NCI-H187 (cell line): ENCODE measurements at places on chromosomes 13 and 19.

DNA sequence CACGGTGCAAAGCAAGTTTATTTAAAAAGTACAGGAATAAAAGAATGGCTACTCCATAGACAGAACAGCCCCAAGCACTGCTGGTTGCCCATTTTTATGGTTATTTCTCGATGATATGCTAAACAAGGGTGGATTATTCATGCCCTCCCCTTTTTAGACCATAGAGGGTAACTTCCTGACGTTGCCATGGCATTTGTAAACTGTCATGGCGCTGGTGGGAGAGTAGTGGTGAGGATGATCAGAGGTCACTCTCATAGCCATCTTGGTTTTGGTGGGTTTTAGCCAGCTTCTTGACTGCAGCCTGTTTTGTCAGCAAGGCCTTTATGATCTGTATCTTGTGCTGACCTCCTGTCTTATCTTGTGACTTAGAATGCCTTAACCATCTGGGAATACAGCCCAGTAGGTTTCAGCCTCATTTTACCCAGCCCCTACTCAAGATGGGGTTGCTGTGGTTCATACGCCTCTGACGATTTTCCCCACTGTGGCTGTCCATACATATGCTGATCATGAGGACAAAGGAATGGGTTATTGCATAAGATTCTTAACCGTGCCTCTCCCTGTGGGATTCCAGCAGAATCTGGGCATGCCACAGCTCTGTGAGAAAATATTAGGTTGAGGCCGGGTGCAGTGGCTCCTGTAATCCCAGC is 36.9 kb upstream of the ZNF507 start:
- DNase-seq, result no peak

DNA sequence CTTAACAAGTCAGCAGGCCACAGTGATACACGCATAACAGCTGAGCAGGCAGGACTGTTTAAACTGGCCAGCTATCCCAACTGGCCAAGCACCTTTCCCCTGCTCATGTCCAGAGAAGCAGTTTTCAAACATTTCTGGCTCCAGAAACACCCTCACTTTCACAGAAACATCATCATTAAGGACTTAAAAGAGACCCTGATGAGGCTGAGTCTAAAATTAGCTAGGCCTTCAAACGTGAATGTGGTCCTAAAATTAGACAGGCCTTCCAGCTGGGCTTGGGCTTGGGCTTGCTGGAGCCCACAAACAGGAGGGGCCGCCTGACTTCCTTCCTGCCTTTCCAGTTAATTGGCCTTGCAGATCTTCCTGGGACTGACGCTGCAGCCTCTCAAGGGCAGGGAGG is 334.2 kb downstream of the DNAJC15 start:
- no peak for DNase-seq

DNA sequence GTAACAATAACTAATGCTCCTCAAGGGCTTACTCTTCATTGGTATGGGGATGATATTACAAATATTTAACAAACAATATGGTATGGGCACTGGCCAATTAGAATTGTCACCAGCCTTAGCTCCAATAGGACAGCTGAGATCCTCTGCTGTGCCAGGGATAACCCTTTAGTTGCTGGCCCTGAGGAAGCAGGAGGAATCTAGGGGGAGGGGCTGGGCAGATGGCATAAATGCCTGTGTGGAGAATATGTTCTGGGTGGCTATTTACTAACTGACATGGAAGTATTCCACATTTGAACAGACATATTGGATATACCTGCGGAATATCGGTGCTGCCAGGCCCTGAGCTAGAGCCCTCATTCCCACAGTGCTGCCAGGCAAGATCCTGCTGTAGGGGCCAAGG is 16.6 kb upstream of the LRCH1 start:
- DNase-seq, result no peak

DNA sequence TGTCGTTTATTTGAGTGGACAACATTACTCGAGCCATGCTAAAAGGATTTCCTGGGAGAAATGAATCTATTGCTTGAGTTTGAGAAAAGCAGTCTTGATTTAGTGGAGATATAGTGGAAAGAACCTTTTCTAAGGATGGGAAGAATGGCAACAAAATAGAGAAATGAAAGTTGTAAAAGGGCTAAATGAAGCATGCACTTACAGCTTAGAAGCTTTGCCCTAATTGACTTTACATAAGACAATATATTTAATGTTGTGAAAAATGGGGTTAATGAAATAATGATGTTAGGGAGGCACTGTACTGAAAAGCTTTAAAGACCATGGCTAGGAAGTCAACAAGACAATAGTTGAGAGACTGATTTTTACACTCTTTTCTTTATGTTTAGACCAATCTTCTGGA is 35.4 kb downstream of the SLC10A2 start:
- DNase-seq, result no peak

DNA sequence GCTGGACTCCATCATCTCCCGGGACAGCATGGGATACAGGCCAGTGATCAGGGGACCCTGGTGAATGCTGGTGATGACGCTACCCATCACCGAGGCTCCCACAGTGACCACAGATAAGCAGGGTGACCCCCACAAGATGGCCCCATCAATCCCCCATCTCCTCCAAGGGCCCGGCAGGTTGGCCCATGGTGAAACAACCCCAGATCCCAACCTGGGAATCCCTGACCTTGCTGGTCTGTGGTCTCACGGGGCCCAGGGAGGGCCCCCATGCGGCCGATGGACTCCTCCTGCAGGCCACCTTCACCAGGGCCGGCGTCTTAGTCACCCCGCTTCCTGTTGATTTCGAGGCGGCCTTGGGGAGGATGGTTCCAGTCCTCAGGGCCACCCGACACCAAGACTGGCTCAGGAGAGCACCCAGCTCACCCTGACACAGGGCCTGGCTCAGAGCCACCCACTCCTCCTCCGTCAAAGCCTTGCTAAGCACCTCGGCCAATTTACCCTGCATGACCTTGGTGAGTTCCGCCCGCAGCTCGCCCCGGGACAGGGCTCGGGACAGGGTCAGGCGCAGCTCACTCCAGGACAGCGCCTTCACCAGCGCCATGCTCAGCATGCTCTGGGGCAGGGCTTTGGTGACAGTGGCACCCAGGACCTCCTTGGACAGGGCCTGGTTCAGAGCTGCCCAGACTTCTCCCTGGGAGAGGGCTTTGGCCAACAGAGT is 10.0 kb downstream of the IQCN start:
- no peak for DNase-seq

DNA sequence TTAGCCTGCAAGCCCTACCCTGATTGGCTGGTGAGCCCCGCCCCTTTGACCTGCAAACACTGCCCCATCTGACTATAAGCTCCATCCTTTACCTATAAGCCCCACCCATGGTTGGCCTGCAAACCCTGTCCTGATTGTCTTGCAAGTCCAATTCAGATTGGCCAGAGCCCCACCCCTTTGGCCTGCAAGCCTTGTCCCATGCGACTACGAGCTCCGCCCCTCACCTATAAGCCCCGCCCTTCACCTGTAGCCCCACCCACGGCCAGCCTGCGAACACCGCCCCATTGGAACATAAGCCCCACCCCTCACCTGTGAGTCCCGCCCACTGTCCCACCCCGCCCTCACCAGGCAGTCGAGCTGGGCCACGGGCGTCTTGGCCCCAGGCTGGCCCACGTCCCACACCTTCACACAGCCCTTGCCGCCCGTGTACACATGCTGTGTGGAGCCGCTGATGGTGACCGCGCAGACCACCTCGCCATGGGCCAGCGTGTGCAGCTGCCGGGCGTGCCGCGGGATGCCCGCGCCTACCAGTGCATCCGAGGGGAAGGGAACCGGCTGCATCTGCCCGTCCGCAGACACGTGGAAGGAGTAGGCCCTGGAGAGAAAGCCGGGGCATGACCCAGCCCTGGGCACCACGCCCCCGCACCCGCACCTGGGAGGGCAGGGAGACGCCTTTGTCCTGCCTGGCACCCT is 22.9 kb downstream of the TLE2 start:
- DNase-seq, result no peak

DNA sequence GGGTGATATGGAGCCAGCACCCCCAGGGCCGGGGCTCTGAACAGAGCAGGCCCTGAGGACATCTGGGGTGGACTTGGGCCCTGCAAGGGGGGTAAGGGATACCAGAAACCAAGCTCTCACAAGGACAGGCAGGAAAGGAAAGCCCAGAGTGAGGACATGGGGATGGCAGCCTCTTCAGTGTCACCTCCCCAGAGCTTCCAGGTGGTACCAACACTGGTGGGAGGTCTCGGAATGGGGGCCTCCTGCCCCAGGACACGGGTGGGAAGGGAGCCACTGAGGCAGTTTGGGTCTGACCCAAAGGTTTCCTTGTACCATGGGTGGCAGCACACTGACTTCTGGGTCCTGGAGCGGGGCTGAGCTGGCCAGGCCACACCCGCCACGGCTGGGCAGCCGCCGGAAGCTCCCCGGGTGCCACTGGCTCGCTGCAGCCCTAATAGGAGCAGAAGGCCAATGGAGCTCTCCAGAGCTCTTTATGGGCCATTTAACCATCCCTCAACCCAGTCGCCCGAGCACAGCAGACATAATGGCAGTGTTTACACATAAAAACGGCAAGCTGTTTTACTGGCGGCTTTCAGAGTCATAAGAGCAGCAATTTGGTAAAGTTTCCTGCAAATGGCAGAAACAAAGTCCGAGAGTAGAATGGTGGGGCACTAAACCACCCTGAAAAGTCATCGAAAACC is 59.3 kb downstream of the PEPD start:
- DNase-seq, result peak; percentile 45

- DNase-seq, result no peak
Measured at GRCh38 chr19:7843521-7843920, 13.5 kb downstream of the EVI5L start.

DNA sequence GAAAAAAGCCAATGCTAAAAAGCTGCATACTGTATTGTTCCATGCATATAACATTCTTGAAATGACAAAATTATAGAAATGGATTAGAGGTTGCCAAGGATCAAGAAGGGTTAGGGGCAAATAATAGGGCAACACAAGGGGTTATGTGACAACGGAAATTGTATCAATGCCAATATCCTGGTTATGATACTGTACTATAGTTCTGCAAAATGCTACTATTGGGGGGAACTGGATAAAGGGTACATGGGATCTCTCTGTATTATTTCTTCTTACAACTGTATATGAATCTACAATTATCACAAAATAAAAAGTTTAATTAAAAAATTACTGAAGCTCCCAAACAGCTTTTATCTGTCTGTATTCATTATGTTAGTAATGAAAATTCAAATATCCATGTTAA is 31.9 kb downstream of the LNX2 start:
- no peak for DNase-seq

DNA sequence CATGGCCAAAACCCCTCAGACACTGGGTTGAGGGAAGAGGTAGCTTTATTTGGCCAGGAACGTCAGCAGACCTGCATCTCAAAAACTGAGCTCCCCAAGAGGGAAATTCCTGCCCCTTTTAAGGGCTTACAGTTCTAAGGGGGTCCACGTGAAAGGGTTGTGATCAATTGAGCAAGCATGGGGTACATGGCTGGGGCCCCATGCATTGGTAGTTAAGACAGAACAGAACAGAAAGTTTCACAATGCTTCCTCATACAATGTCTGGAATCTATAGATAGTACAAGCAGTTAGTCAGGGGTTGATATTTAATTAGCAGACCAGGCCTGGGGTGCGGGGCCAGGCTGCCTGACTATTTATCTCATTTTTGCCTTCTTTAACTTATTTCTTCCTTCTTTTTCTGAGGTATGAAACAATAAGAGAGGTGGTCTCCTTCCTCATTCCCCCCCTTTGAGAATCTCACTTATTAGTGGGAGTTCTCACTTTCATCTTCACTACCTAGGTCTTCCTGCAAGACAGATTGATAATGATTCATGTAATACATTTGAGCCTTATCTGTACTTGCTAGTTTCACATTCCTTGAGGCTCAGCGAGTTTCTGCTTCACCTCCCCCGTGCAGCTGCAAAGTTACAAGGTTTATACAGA is 84.8 kb downstream of the SLC25A15 start:
- DNase-seq, result no peak

GRCh38 chr19:11882606-11883005 is 5.0 kb upstream of the ZNF69 start:
- DNase-seq, result no peak

GRCh38 chr13:50740052-50740741 is 103.3 kb downstream of the DLEU7 start:
- DNase-seq, result no peak
